ENCODE measurements at places on chromosomes 16 and 17. TPM values are rescaled to one million over a fixed set of nuclear protein-coding genes. Genes with fewer than 3 reads are reported as not detected.

Gene TTLL6
- not detected for total RNA-seq

Gene B4GALNT2
- 0.05 TPM for total RNA-seq

- no peak for DNase-seq
These were observed 7.9 kb downstream of the SLC12A3 start for GRCh38 chr16:56872863-56873391.

- peak; percentile 79 for DNase-seq
These were observed 107.1 kb downstream of the AMFR start for GRCh38 chr16:56317998-56318826.

Gene CA7
- not detected for total RNA-seq

DNA sequence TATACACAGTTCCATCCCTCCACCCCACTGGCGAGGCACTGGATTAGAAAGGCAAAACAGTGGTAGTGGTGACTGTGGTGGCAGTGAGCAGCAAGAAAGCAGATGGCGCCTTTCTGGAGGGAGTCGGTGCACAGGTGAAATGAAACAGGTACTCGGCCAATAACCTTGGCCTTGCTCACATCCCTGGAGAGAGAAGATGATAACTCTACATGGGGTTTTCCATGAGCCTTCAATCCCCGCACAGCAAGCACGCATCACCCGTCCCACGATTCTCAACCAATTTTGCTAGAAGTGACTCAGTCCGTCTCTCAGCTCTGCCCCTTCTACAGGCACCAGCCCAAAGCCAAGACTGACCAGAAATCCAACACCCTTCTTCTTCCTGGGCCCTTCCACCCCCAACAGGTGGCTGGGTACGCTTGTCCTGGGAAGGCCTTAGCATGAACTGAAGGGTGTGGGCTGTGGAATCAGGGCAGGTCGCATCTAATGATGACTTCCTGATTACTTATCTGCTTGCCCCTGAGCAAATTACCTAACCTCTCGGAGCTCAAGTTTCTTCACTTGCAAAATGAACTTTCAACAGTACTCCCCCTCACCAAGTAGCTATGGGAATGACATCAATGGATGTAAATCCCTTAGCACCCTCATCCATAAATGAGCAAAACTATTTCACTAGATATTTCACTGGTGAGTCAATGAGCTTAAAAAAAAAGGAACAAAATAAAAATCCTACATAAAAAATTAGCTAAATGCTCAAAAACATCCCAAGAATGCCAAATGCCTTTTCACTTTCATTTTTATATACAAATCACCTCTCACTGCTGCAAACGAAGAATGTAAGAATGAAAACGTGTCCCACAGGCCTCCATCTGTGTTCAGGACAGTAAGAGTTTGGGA lies 18.0 kb downstream of the XPO6 start:
- DNase-seq: peak; percentile 62

DNA sequence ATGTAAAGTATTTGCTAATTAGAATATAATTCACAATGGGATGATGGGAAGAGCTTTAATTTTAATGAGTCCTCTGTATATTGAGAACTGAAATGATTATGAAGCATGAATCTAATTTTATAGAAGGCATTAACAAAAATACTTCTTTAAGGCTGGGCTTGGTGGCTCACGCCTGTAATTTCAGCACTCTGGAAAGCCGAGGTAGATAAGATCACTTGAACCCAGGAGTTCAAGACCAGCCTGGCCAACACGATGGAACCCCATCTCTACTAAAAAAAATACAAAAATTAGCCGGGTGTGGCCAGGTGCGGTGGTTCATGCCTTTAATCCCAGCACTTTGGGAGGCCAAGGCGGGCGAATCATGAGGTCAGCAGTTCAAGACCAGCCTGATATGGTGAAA lies 12.0 kb downstream of the CDK12 start:
- no peak for DNase-seq

DNA sequence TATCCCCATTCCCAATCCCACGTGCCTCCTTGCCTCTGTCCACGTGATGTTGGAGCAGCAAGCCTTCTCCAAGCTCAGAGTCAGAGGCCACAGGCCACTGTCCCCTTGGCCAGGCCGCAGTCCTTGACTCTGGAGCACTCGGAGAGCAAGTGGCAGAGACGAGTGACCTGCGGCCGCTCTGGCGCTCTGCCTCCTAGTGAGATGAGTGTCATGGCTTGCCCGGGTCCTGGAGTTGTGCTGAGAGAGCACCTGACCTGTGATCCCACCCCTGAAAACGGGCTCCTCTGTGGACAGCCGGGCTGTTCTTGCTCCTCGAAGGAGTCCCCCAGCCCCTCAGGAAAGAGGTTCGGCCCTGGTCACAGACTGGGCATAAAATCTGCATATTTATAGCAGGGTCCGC lies 10.0 kb upstream of the FASN start:
- DNase-seq: no peak

DNA sequence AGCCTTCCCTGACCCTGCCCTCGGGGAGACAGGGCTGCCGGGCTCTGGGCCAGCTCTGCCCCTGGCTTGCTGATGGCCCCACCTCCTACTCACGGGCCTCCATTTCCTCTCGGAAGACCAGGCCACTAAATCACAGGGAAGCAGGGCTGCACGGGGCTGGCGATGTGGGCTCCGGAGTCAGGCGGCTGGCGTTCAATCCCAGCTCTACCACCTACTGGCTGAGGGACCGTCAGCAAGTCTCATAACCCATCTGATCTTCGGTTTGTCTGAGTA lies 113.4 kb downstream of the AMFR start:
- no peak for DNase-seq

GRCh38 chr17:61834610-61835009 lies 28.7 kb downstream of the BRIP1 start:
- no peak for DNase-seq

DNA sequence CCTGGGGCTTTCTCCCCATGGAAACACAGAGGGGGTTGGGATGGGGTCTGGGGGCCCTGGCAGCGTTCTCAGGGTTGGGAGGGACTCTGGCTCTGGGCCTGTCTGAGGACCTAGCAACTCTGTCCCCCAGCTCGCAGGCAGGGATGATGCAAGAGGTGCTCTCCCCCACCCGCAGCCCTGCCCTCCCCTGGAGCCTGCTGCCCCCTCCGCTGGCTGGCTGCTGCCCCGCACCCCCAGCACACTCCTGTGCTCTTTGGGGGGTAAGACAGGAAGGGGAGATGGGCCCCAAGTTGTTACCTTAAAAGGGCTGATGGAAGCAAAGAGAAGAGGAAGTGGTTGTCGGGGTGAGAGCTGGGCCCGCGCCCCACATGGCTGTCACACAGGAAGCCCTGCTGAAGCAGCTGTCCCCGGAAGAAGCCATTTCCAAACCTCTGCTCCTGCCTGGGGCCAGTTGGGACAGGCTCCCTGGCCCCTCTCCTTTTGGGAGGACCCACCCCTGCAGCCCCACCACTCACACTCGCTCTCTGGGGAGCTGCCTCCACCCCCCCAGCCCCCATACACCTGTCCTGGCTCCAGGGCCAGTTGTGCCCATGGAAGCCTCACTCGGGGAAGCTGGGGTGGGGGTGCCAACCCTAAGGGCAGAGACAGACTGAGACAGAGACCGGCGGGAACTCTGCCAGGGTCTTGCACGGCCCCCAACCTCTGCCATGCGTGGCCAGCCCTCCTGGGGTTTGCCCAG lies 2.5 kb downstream of the CORO1A start:
- DNase-seq: no peak

Measured in MCF 10A (cell line).